ENCODE measurements at places on chromosomes 4 and X. TPM values are rescaled to one million over a fixed set of nuclear protein-coding genes. Genes with fewer than 3 reads are reported as not detected.

Gene SPATA18
- total RNA-seq: 17.2 TPM

Gene TEX11
- total RNA-seq: not detected

Gene SMIM31
- total RNA-seq: not detected

Gene TGIF2LX
- not detected for total RNA-seq

Gene MAGEA2
- not detected for total RNA-seq

Gene RHOXF1
- not detected for total RNA-seq

Gene LIMCH1
- total RNA-seq: 20.3 TPM

Gene USP51
- total RNA-seq: 1.2 TPM

Gene TLR10
- not detected for total RNA-seq

Gene HSPA4L
- total RNA-seq: 15.7 TPM

Gene SPANXC
- not detected for total RNA-seq

Gene QRFPR
- total RNA-seq: not detected

Gene CTAG1A
- total RNA-seq: not detected

Gene IGFBP7
- total RNA-seq: 2,784 TPM

Gene AMMECR1
- total RNA-seq: 13.4 TPM
